ENCODE measurements at places on chromosomes 7 and 10.

GRCh38 chr10:260819-261429 is 125.7 kb downstream of the ZMYND11 start:
- no peak for DNase-seq

GRCh38 chr10:117536866-117537435 is 5.6 kb upstream of the EMX2 start:
- no peak for DNase-seq

DNA sequence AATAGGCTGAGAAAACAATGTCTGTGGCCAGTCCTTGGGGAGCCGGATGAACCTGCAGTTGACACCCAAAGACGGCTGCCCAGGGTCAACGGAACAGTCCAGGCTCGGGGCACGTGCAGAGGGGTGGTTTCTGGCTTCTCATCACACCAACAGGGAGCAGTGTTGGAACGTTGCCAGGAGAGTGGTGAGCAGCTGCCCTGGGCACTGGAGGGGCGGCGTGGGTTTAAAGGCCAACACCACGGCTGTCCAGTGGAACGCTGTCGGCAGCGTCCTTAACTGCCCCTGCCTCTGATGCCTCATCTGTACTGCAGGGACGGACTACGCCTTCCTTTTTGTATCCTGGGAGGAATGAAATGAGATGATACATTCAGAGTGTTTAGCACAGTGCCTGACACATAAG is 19.8 kb downstream of the JCAD start:
- no peak for DNase-seq

- DNase-seq: no peak
Measured at GRCh38 chr7:157573244-157573643, 236.4 kb downstream of the DNAJB6 start.

GRCh38 chr10:91415816-91416215 is 5.7 kb downstream of the HECTD2 start:
- DNase-seq: no peak

DNA sequence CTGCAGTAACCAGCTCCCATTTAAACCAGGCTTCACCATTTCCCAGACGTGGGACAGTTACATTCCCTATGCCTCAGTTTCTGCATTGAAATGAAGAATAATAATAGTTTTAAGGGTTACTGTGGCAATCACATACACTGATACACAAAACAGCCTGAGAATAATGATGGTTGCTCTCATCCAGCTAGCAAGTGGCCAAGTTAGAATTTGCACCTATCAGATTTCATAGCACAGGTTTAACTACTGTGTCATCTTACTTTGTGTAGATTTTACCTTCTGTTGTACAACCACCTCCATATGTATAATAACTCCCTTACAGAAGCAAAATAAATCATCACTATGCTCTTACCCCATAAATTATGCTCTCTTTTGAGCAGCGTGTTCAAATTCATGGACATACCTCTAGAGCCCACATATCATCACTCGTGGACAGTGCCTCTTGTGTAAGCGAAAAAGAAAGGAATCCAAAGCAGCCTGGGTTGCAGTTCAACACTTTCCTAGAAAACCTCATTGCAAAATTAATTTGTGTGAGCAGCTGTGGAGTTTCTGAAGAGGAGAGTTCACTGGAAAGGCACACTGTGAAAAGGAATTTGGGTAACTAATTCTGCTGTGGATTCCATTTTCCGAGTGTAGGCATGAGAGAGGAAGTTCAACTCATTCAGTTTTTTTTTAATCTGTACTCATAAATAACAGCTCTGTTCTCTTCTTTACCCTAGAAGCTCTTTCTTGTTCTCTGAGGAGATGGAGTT is 492.5 kb downstream of the ARL4A start:
- no peak for DNase-seq

GRCh38 chr7:108503112-108504026 is 22.6 kb downstream of the PNPLA8 start:
- no peak for DNase-seq

Measured in T-helper 1 cell (primary cell).